Keratinocyte (primary cell): ENCODE measurements at places on chromosomes 2 and 18.
A peak's percentile ranks its signal among the peaks of the same experiment; 100 is the strongest.

DNA sequence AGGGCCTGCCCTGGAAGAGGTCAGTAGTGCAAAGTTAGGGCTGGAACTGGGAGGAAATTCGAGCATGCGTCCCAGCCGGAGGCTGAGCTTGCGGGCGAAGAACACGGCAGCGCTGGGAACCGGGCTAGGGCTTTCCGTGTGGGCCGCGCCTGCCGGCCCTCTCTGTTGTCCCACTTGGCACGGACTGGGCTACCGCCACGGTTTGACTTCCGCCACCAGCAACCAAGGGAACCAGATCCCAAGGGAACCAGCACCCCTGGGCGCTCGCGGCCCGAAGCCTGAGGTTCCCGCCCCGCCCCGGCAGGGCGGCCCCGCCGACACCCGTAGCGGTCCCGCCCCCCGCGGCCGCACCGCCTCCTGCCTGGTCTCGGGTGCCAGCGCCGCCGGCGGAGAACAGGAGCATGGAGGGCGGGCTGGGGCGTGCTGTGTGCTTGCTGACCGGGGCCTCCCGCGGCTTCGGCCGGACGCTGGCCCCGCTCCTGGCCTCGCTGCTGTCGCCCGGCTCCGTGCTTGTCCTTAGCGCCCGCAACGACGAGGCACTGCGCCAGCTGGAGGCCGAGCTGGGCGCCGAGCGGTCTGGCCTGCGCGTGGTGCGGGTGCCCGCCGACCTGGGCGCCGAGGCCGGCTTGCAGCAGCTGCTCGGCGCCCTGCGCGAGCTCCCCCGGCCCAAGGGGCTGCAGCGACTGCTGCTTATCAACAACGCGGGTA is at the start of gene SPR:
Gene SPR, plus strand, starts transcription at position 377 of the 708 bp plus-strand sequence. Its CDS starts 25 bp downstream, at position 402.
- DNase-seq, result no peak

DNA sequence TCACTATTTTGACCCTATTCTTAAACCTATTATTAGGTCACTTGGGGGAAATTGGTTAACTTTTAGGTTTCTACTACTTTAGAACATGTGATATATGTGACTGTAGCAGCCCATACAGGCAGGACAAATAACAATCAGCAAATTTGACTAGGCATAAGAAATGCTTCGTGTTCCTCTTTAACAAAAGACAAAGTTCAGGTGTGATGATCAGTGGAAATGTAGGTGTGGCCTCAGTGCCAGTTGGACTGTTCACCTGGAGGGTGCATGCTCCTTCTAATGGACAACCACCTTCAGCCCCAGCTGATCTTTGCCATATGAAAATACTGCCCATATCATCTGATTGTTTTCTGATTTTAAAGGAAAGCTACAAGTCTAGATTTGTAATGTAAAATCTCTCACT is 6.4 kb downstream of the PDK1 start:
- DNase-seq, result no peak

- DNase-seq, result no peak
Measured at GRCh38 chr2:175175896-175176295, 5.6 kb downstream of the ATP5MC3 start.

GRCh38 chr2:25161055-25161781 is 7.2 kb downstream of the POMC start:
- no peak for DNase-seq

GRCh38 chr2:188091220-188091619 is 200.5 kb upstream of the GULP1 start:
- no peak for DNase-seq

- no peak for DNase-seq
Measured at GRCh38 chr2:229416116-229416694, 145.1 kb upstream of the PID1 start.

- DNase-seq, result no peak
Measured at GRCh38 chr2:218146056-218146455, 20.2 kb downstream of the CXCR2 start.

DNA sequence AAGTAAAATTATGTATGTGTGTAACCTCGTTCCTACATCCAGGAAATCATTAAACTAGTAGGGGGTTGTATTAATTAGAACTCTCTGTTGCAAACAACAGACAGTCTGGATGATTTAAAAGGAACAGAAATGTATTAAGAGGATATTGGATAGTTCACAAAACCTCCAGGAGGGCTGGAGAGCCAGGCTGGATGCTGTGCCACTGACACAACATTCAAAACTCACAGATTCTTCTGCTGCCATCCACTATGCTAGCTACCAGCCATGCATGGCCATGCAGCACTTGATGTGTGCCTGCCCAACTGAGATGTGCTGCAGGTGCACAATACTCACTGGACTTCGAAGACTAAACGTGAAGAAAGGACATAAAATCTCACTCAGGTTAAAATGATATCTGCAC is 48.2 kb upstream of the SH3RF3 start:
- no peak for DNase-seq

DNA sequence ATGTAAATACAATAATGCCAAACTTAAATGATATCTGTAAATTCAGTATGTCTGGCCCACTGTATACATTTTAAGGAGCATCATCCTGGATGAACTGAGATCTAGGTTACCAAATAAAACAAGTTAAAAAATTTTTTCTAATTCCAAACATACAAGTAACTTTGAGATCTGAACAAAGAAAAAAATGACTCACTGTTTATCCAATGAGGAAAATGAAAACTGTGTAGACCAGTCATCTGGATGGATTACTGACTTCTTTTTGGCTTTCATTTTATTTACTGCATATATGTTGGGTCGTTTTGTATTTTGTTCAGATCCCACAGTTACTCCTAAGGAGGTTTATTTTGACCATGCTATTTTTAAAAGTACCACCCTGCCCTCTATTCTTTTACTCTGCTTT is 189.8 kb downstream of the RBM43 start:
- no peak for DNase-seq

DNA sequence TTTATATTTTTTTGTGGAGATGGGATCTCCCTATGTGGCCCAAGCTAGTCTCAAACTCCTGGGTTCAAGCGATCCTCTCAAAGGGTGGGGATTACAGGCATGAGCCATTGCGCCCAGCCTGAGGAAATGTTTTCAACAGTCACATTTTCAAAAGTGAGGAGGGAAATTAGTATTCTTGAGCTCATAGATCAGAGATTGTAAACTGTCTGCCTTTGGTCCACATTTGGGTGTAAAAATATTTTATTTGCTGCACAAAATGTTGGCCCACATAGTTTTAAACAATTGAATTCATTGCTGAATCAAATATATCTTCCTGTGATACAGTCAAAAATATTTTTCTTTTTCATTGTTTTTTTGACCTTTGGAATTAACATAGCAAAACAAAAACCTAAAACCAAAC is 48.6 kb downstream of the NOP58 start:
- no peak for DNase-seq

DNA sequence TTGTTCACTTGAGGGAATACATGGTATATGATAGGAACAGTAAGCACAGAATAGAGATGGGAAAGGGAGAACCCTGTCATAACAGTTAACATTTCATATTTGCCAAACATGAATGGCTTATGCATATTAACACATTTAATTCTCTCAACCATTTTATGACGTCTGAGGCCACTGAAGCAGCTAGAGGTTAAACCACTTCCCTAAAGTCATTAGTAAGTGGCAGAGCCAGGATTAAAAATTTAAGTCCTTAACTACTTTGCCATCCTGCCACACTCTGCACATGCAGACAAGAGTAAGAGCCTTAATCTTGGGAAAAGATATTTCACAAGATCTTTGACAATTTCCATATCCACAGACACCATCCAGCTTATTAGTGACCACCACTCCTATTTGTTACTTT is 2.1 kb downstream of the LIPT1 start:
- DNase-seq, result no peak

DNA sequence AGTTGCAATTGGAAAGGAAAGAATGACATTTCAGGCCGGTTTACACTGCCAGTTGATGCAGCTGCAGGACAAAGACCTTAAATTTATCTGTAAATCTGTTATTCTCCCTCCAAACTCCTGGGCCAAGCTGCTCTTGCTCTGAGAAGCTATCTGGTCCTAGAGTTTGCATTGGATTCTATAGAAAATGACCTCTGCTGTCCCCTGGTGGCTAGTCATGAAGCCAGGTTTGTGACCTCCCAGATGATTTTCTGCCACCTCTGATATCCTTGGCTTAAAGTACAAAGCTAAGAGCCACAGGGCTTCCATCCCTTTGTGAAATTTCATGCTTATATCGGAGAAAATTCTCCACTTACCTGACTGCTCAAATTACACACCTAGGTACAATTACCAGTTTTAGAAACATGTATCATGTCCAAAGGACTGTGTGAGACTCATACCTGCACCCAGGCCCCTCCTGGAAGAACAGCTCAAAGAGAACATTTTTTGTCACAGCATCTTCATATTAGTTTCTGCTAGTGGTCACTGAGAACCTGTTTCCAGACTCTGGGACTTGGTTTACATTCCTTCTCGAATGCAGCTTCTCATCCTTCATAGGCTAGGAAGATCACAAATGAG is 28.9 kb upstream of the IER3IP1 start:
- DNase-seq, result no peak

GRCh38 chr18:26074246-26074645 is 16.2 kb downstream of the SS18 start:
- DNase-seq, result no peak

GRCh38 chr18:42275949-42276730 is 321.1 kb downstream of the PIK3C3 start:
- DNase-seq, result no peak

- no peak for DNase-seq
Measured at GRCh38 chr2:73952499-73953446, 26.1 kb downstream of the DGUOK start.

- no peak for DNase-seq
Measured at GRCh38 chr18:50356036-50356945, 18.6 kb upstream of the SKA1 start.

DNA sequence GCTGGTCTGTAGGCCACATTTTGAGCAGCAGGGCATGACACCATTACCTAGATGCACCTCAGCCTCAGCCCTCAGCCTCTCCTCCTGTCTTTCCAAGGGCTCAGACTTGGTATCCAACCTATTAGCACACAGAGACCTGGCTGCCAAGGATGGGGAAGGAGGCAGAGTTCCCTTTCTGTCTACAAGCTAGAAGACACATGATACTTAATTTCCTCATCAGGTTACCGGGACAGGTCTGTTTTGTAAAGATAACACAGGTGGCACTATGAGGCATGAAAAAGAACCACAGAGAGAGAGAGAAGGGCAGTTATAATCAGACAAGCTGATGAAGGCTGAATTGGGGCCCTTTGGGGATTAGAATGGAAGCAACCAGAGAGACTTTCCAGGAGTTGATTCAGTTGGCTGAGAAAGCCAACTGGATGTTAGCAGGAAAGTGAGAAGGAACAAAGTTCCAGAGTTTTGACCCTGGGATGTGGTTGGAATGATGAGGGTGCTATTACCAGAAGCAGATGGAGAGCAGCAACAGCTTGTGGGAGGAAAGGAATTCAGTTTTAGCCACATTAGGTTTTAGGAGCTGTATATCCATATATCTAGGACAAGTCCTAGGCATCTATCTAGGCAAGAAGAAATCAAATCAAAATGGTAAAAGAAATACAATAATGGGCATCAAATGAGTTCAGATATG is 46.0 kb upstream of the RMND5A start:
- DNase-seq, result no peak

DNA sequence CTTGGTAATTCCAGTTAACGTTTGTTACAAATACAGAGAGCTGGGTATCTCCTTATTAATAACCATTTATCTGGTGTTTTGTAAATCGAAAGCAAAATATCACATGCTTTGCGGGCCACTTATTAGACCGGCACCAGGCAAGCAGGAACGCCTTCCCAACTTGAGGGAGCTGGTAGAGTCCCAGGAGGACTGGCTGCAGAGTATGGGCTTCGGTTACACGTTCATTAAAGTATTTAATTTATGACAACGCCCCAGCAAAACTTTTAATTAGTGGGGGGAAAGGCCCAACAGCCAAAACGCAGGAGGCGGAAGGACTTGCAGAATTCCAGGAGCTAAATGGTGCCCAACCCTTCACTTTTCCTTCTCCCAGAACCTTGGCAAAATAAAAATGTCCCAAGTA is 3.7 kb downstream of the SMAD7 start:
- no peak for DNase-seq

DNA sequence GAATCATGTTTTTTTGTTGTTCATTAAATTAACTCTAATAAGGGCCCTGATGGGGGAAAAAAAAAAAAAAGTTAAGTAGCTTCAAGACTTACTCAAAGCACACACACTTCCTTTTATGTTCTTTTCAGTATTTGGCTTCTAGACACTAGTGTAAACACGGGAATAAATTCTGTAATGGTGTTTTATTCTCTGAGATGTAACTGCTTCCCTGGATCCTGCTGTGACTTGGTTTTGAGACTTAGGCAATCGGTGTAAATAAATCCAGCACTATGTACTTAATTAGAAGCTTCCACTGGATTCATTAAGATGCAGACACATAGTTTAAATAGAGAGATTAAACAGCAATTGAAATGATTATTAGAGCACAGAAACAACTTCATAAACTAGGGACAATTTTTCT is 26.1 kb upstream of the AP1S3 start:
- no peak for DNase-seq

GRCh38 chr2:65016789-65017188 is 27.6 kb downstream of the SLC1A4 start:
- DNase-seq, result no peak

GRCh38 chr2:216500572-216500971 is 1.9 kb downstream of the RPL37A start:
- no peak for DNase-seq

- DNase-seq, result no peak
Measured at GRCh38 chr18:75211626-75211952, 992 bp downstream of the TSHZ1 start.

- peak; percentile 23 for DNase-seq
Measured at GRCh38 chr2:55618275-55619055, 1.0 kb upstream of the PPP4R3B start.

DNA sequence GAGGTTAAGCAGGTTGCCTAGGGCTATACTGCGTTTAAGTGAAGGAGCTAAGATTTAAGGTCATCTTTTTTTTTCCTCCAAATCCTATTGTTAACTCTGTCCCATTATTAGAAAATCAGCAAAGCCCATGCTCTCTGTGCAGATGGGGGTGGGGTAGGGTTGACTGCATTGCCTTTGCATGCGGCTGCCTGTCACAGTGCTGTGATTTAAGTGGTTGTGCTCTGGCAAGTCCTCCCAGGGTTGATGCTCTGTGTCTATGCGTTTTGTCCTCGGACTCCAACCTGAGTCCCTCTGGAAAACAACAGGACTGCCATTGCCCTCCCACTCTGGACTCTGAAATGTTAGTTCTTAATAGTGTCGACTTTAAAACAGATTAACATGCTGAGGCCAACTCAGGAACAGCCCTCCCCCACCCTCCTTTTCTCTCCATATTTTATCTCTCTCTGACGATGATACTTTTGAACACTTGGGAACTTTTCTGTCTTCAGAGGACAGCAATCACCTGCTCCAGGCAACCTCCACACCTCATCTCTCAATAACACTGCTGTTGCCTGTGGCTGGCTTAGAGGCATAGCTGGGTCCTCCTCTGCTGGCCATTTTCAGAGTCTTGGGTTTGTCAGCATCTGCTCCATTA is 5.8 kb downstream of the FHOD3 start:
- no peak for DNase-seq

GRCh38 chr2:222709191-222709891 is 37.9 kb downstream of the MOGAT1 start:
- DNase-seq, result no peak

- DNase-seq, result no peak
Measured at GRCh38 chr18:49162226-49162864, 211.6 kb upstream of the SMAD7 start.
